H7 (cell line): ENCODE measurements at places on chromosomes 2 and 18. TPM values are rescaled to one million over a fixed set of nuclear protein-coding genes. Genes with fewer than 3 reads are reported as not detected.

DNA sequence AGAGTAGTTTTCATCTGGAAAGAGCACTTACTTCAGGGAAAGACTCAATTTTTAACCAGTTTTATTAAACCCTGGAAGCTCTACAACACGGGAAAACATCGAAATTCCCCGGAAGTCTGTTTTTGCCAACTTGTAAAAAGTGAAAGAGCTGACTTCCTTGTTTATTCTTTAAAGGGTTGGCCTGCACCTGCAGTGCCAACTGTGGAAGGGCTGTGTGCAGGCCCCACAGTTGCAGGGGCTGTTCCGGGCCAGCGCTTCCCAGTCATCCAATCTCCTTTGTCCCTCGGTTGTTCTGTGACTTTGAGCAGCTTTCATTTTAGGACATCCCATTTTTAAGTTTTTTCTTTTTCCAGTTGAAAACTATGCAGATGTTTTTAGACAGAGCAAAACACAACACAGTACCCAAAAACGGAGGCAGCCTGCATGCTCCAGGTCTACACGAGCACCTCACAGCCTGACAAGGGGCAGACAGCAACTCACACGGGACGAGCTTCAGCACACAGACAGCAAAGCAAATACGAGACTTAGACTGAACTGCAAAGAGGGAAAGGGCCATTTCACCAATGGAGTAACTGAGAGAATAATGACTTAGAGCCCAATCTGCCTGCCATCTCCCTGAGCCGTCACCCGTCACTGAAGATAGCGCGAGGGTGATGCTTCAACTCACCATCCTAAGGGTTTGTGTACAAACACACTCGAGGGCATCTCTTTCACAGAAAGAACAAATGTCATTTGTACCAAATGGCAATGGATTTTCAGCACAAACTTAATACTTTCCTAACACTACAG, 70.6 kb downstream of the EMILIN2 start:
- peak; percentile 26 for DNase-seq

DNA sequence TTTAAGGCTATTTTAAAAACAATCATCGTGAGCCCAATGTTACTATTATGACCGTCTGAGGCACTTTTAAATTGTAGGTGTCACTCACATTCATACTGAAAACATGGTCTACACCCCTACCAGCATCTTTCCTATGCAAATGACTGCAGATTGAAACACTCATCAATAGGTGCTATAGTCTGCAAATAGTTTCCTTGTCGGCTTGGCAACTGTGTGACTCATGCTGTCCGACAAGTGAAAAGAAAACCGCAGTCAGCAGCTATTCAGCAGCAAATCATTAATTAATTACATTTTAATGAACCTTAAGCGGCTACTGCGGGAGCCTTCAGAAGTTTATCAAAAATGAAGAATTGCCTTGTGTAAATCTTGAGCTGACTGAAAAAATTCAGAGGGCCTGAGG, 134.4 kb downstream of the FIGN start:
- no peak for DNase-seq

DNA sequence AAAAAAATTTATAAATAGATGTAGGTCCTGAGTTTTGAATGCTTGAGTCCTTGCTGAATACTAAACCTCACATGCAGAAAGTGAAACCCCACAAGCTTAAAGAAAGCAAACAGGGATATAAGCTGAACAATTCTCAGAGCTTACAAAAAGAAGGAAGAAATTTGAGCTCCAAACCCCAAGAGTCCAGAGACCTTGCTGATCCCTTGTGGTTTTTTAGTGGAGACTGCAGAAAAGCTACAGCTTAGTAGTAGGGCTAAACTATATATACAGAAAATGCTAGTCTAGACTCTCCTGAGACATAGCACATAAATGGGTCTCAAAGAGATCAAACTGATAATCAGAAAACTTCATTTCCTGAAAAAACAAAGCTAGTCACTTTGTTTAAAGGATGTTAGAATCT, 1548.1 kb upstream of the ZEB2 start:
- no peak for DNase-seq

DNA sequence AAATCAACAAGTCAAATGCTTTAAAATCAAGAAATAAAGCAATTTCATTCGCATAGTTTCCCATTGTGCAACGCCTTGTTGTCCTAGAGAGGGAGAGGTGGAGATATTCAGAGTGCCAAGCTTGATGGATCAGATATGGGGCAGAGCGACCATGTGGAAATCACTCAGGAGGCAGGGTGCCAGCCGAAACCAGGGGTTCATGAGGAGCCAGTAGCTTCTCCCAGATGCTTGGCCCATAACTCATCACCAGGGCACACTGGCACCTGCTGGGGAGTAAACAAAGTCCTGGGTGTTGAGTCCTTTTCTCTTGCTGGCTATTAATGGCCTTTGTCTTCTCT, 53.0 kb upstream of the ASAP2 start:
- DNase-seq, result no peak

DNA sequence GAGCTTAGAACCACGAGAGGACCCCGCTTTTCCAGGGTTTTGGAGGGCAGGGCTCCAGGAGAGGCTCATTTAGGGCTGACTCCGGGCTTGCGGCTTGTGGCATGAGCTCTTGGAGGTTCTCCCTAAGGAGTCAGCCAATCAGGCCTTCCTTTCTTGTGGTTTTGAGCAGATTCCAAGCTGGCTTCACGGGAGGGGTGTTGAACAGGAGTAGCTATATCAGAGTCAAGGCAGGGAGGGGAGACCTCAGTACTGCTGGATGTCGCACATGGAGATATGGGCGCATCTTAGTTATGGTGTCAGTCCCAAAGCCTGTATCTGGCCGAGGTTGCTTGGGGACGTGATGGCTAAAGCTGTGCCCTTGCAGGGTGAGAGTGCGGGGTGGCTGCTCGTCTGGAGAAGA, 98.6 kb downstream of the AGAP1 start:
- DNase-seq, result no peak

The MBOAT2 gene
- 16.4 and 23.9 TPM in 2 replicates for total RNA-seq

The RNF181 gene
- 159 and 201 TPM in 2 replicates for total RNA-seq

The CHRNG gene
- not detected in 2 replicates for total RNA-seq

The VSNL1 gene
- 32.8 and 34.8 TPM in 2 replicates for total RNA-seq
